ENCODE measurements at places on chromosomes 12 and 14.

DNA sequence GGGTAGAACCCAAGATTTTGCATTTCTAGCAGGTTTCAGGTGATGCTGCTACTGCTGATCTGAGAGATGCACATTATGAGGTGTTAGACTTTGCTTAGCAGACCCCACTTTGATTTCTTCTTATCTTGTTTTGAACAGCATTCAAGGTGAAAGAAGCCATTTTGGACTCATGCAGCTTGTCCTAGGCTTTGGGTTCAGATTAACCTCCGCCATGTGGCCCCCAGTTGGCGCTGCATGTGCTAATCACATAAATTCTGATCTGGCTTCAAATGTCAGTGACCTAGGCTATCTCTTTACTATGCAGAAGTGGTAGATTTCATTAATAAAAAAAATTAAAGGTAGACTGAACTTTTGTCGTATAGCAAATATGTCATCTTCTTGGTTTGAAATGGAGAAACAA, 89.8 kb upstream of the DYRK2 start:
- DNase-seq: no peak

DNA sequence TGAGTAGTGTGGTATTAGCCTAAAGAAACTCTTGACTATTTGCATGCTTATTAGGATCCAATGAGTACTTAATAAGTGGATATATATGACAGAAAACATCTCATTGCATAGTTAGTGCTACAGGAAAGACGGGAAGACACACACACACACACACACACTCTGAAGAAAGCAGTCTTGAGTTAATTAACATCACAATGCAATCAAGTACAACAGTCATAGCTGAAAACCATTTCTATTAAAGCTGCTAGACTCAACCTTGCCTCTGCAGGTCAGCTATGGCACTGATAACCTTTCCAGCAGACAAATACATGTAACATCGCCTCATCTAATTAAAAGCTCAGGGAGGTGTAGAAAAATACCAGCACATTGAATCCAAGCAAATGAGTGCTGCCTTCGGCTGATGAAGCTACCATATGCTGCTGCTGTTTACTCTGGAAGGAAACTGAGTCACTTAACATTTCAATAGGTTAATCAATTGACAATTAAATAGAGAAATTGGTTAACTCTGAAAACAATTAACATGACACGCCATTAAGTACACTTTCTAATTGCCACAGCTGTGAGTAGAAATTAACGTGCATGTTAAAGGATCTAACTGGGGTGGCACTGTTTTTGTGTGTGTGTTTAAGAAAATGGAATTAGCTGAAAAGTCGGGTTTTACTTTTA, 93.2 kb upstream of the OTX2 start:
- DNase-seq: no peak

DNA sequence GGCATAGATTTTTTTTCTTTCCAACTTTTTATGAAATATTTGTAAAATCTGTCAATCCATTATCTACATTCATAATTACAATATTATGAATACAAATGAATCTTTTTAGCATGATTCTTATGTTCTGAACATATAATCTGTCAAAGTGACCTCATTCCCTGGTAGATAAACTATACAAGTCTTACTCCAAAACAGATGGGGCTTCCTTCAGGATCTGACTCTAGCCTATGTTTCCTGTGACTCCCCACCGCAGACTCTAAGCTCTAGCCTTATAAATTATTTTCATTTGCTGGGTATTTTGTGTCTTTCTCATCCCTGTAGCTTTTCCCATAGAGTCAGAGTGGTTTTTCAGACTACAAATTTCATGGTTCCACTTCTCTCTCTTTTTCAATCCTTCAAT, 202.1 kb upstream of the KITLG start:
- DNase-seq: no peak

DNA sequence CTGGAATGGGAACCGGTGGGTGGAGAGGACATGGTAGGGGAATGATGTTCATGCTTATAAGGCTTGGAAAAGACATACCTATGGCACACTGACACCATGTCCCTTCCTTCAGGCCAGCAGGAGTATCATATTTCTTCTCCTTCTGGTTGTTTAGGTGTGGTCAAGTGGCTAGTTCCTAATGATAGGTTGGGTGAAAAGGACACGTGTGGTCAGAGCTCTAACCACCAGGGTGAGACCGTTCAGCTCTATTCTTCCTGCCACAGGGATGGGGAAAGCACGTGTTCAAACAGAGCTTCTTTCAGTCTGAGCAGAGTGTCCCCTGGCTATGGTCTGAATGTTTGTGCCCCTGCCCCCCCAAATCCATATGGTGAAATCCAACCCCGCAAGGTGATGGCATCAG, 209.1 kb downstream of the PAX9 start:
- DNase-seq: no peak

GRCh38 chr14:35366056-35366451, 38.5 kb downstream of the NFKBIA start:
- DNase-seq: no peak

GRCh38 chr12:67413577-67413976, 144.4 kb downstream of the CAND1 start:
- DNase-seq: no peak

GRCh38 chr12:108307006-108307405, 32.1 kb downstream of the CMKLR1 start:
- no peak for DNase-seq

- DNase-seq: no peak
Measured at GRCh38 chr12:6084969-6085450, 39.5 kb downstream of the VWF start.

- DNase-seq: no peak
Measured at GRCh38 chr12:81340910-81341309, 263.0 kb downstream of the ACSS3 start.

- DNase-seq: no peak
Measured at GRCh38 chr12:91482231-91482630, 299.6 kb upstream of the DCN start.

GRCh38 chr14:50928002-50928635, 16.2 kb downstream of the PYGL start:
- DNase-seq: no peak

GRCh38 chr12:49546481-49546880, 7.7 kb downstream of the KCNH3 start:
- DNase-seq: no peak

Measured in NCI-H1417 (cell line).